ENCODE measurements at places on chromosomes 13 and 19.

- no peak for DNase-seq
Measured at GRCh38 chr13:44747179-44747578, 171.0 kb upstream of the TSC22D1 start.

- DNase-seq, result no peak
Measured at GRCh38 chr19:39389631-39390414, 1.1 kb downstream of the PAF1 start.

- no peak for DNase-seq
Measured at GRCh38 chr13:94546061-94546839, 49.7 kb downstream of the TGDS start.

DNA sequence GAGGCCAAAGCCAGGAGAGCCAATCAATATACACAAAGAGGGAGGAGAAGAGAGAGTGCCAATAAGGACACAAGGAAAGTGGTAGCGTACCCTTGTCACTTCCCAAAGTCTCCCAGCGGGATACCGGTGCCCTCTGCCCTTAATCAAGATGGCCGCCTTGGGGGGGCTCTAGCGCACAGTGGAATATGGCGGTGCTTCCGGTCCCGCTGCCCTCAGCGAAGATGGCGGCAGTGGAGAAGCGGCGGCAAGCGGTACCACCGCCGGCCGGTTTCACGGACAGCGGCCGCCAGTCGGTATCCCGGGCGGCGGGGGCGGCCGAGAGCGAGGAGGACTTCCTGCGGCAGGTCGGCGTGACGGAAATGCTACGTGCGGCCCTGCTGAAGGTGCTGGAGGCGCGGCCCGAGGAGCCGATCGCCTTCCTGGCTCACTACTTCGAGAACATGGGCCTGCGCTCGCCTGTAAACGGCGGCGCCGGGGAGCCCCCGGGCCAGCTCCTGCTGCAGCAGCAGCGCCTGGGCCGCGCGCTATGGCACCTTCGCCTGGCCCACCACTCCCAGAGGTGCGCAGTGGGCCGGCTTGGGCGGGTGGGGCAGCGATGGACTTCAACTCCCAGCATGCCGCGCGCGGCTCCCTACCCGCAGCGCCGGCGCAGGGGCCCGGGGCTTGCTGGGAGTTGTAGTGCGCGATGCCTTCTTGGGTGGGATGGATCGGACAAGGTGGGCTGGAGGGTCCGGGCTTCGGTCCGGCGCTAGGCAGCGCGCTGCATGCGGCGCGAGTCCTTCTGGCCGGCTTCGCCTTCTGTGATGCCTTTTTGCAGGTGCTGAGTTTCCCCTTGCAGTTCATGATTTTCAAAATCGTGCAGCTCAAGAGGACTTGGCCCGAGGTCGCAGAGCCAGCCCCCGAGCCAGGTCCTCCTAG is at the start of gene TPGS1:
TPGS1 (plus strand) TSS at position 212 of the 918 bp plus-strand sequence; CDS start at position 222, 10 bp downstream.
- peak; percentile 88 for DNase-seq

GRCh38 chr13:80510686-80511085 is 169.8 kb upstream of the SPRY2 start:
- no peak for DNase-seq

- no peak for DNase-seq
Measured at GRCh38 chr13:37014609-37015008, 14.0 kb downstream of the EXOSC8 start.

GRCh38 chr19:43504426-43505185 is at the start of gene PHLDB3:
TSS of gene PHLDB3 (minus strand) at chr19:43504746. CDS start at chr19:43504118, 628 bp downstream.
- peak; percentile 52 for DNase-seq

GRCh38 chr19:7743425-7743841 is 3.9 kb downstream of the CD209 start:
- DNase-seq, result no peak

GRCh38 chr13:105219651-105220050 is 1315.8 kb downstream of the EFNB2 start:
- DNase-seq, result no peak

DNA sequence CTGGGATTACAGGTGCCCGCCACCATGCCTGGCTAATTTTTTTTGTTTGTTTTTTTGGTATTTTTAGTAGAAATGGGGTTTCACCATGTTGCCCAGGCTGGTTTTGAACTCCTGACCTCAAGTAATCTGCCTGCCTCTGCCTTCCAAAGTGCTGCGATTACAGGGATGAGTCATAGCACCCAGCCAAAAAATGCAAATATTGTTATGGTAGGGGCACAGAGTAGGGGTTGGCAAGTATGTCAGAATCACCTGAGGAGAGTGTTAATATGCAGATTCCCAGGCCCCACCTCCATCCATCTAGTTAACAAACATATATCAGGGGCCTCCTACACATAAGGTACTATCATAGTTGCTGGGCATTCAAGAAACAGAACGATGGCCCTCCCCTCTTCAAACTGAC is 44.7 kb downstream of the VAV1 start:
- no peak for DNase-seq

- no peak for DNase-seq
Measured at GRCh38 chr13:94228763-94229162, 250.7 kb downstream of the DCT start.

GRCh38 chr19:7698583-7698982 is 3.3 kb downstream of the FCER2 start:
- no peak for DNase-seq

GRCh38 chr19:21751384-21751783 is 16.0 kb downstream of the ZNF100 start:
- DNase-seq, result no peak

DNA sequence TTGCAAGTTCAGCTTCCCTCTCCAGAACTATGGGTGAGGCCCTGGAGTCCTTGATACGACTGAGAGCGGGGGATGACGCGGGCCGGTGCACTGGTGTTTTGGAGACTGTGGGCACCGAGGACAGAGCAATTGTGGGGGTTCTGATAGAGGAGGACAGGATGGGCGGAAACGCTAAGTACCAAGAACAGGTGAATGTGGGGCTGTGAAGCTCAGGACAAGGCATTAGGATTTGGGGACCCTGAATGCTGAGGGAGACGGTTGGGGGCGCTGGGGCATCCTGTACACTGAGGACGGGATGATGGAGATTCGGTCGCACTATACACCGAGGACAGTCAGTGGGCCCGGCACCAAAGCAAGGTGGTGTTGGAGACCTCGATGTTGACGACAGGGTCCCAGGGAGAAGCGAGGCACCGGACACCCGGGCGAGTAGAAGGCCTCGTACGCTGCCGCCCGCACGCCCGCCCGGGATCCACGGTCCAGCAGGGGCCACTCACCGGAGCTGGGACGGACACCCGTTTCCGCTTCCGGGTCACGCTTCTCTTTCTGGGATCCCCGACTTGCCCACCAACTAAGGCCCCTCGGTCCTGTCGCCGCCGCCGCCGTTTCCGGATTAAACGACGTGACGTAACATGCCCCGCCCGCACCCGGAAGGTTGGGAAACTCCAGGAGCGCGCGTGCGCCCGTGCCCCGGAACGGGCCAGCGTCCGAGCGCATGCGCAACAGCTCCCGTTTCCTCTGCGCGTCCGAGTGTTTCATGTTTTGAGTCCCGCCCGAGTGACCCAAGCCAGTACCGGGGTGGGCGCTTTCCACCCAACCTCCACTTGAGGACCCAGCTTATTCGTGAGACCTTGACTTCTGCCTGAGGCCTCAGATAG is at the start of gene CHMP2A:
CHMP2A (minus strand) TSS at position 612 of the 875 bp plus-strand sequence. CDS start 893 bp downstream, outside the sequence.
- peak; percentile 89 for DNase-seq

- no peak for DNase-seq
Measured at GRCh38 chr13:50682966-50683365, 160.5 kb downstream of the DLEU7 start.

DNA sequence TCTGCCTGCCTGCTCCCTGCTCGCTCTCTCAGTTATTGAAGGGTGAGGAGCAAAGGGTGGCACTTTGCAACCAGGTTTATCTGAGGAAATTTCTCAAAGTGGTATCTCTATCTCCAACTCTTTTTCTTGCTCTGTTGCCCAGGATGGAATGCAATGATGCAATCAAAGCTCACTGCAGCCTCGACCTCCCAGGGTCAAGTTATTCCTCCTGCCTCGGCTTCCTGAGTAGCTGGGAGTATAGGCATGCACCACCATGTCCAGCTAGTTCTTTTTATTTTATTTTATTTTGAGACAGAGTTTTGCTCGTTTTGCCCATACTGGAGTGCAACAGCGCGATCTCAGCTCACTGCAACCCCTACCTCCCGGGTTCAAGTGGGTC is 4.9 kb downstream of the ACTMAP start:
- no peak for DNase-seq

GRCh38 chr13:94431987-94432386 is 47.5 kb downstream of the DCT start:
- no peak for DNase-seq

GRCh38 chr13:35129500-35129899 is 187.4 kb downstream of the NBEA start:
- DNase-seq, result no peak

DNA sequence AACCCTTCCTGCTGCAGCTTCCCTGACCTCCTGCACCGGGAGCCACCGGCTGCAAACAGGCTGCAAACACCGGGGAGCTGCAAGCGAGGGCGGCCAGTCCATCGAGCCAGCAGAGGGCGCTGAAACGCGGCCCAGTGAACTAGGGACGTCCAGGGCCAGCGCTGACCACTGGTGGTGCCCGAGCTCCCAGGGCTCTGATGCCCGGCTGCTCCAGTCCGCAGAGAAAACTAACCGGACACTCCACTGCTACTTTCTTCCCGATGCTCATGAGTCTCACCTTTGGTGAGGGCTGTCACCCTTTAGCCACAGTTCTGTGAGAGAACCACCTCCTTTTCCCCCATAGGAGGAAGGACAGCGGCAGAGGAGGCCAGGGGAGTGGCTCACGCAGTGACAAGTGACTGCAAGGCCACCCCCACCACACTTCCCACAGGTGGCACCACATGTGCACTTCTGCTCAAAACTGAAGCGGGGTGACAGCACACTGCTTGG is 82.8 kb upstream of the MTIF3 start:
- DNase-seq, result peak; percentile 80

- peak; percentile 13 for DNase-seq
Measured at GRCh38 chr19:44113784-44114390, 688 bp downstream of the ZNF225 start.

GRCh38 chr19:49338691-49339300 is 3.6 kb downstream of the CD37 start:
- DNase-seq, result peak; percentile 98

- DNase-seq, result no peak
Measured at GRCh38 chr19:49814010-49814409, 918 bp upstream of the FUZ start.

GRCh38 chr13:27660511-27660910 is 38.8 kb downstream of the POLR1D start:
- DNase-seq, result no peak

DNA sequence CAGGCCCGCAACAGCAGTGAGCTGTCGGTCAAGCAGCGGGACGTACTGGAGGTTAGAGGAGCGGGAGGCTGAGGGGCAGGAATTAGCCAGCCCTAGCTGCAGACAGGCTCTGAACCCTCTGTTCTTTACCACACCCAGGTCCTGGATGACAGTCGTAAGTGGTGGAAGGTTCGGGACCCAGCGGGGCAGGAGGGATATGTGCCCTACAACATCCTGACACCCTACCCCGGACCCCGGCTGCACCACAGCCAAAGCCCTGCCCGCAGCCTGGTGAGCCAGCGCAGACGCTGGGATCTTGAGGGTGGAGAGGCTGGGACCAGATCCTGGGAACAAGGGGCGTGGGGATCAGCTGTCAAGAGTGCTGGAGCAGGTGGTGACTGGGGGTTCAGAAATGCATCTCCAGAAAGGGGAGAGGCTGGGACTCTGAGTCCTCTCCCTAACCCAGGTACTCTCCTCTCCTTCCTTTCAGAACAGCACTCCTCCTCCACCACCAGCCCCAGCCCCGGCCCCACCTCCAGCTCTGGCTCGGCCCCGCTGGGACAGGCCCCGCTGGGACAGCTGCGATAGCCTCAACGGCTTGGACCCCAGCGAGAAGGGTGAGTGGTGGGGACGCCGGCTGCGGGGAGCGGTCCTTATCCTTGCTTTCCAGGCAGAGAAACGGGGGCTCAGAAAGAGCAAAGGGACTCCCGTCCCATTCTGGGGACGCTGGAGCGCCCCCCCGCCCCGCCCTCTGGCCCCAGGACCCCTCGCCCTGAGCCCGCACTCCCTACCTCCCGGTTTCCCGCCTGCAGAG is 10.4 kb downstream of the EPS8L1 start:
- DNase-seq, result no peak

- no peak for DNase-seq
Measured at GRCh38 chr13:113635709-113636108, 22.3 kb downstream of the ATP4B start.

DNA sequence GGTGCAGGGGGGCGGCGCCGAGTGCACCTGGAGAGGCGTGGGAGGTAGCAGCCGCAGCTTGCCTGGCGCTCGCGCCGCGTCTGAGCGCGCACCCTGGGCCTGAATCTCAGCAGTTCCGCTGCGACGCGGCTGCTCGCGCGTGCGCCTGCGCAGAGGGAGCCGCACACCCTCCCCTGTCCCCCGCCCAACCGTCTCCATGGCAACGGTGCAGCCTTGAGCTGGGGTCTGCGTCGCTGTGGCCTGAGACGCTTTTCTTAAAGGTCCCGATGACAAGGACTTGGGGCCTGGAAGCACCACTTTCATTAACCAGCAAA is at the start of gene PNMA8B:
PNMA8B (minus strand) TSS at position 82 of the 314 bp plus-strand sequence. CDS start 402 bp downstream, outside the sequence.
- peak; percentile 67 for DNase-seq

DNA sequence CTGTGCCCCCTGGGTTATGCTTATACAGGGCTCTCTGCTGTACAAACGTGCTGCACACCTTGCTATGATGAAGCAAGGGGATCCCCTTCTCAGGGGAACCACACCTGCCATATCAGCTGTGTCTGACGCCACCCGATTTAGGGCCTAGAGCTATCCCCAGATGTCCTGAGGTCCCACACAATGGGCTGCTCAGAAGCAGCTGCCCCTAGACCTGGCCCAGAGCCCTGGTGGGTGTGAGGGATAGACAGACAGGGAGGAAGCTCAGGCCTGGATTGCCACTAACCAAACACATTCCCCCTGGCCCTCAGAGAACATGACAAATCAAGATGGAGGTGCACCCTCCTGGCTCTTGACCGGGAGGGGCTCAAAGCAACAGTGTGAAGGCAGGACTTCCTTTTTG is 59.3 kb downstream of the TSHZ3 start:
- no peak for DNase-seq

DNA sequence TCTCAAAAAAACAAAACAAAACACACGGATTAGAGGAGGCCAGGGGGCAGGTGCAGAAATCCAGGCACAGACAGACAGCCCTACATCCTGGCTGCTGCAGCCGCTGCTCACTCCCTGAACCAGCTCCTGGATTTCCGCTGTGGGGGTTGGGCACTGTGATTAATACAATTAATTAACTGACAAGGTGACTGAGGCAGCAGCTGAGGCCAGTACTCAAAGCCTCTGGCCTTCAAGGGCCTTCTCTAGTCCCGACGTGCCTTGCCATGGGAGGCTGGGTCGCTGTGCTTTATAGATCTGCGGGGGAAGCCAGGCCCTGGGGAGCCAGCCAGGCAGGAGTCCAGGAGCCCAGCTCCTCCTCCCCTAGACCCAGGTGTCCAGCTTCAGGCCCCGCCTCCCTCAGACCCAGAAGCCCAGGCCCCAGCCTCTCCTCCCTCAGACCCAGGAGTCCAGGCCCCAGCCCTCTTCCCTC is 4.6 kb downstream of the NECTIN2 start:
- DNase-seq, result no peak

DNA sequence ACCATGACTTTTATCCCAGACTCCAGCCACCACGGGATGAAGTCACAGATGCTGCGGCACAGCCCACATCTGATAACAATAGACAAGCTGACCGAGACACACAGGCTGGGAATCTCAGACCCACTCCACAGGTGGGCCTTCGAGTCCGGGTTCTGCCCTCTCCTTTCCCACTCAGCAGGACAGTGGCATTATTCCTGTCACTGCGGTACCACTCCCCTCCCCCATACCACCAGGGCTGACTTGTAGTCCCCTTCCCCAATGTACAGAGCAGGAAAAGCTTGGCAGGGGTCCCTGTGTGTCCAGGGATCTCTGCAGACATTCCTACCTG is 179 bp upstream of the AMER2 start:
- DNase-seq, result no peak
